Esophagus muscularis mucosa (tissue), 4 donors: ENCODE measurements at places on chromosomes 1 and 21. TPM values are rescaled to one million over a fixed set of nuclear protein-coding genes. Genes with fewer than 3 reads are reported as not detected.

Gene ANKRD65
- 8.1 TPM for total RNA-seq

Gene PLA2G2C
- 0.42 TPM for total RNA-seq

Gene PODN
- 78.6 TPM for total RNA-seq

Gene PWP2
- 4.8 TPM for total RNA-seq

Gene KIF14
- total RNA-seq = under 0.01 TPM

Gene TMEM82
- total RNA-seq = not detected

Gene ERICH3
- total RNA-seq = 0.06 TPM

Gene PDZK1IP1
- 1.8 TPM for total RNA-seq

Gene SLC25A34
- total RNA-seq = 0.69 TPM

Gene ARHGEF11
- 38.8 TPM for total RNA-seq

Gene OLIG1
- total RNA-seq = not detected

Gene ALX3
- total RNA-seq = not detected

Gene KCNA3
- total RNA-seq = 0.80 TPM

Gene FTCD
- 2.5 TPM for total RNA-seq

Gene PDE9A
- 68.4 TPM for total RNA-seq

Gene FCRL5
- not detected for total RNA-seq

Gene KIF17
- 7.3 TPM for total RNA-seq

Gene ERG
- 9.5 TPM for total RNA-seq

Gene HTR6
- total RNA-seq = not detected

Gene MANEAL
- 1.4 TPM for total RNA-seq

Gene KCNN3
- total RNA-seq = 17.0 TPM
